ENCODE measurements at places on chromosomes 4 and X.

- no peak for DNase-seq
These were observed 915 bp downstream of the CPZ start for GRCh38 chr4:8593264-8594096.

- DNase-seq, result no peak
These were observed 86.5 kb downstream of the ADRA2C start for GRCh38 chr4:3852711-3853110.

GRCh38 chr4:11548597-11549082 lies 119.9 kb upstream of the HS3ST1 start:
- DNase-seq, result peak; percentile 11

DNA sequence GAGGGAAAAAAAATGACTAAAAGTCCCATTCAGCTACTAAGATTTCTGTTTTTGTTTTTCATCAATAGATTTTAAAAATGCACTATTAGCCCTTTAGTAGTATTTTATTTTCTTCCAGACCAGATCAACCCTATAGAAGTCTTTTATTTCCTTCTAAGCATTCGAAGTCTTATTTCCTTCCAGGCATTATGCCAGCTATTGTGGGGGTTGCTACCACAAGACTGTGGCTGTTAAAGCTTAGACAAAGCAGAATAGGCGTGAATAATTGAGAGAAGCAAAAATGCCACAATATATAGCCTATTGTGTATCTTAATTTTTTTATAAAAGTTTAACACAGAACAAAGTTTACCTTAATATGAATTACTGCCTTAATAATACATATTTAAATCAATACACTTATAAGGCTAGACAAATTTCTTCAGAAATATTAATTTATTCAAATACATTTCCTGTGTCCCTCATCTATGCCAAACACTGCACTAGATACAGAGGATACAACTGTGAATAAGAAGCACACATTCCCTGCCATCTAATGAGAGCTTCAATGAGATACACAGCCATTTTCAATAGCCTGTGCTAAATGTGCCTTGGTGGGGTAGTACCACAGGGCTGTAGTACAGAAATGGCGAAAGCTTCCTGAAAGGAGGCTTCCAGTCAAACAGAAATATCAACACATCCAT lies 33.1 kb downstream of the SLC10A7 start:
- no peak for DNase-seq

DNA sequence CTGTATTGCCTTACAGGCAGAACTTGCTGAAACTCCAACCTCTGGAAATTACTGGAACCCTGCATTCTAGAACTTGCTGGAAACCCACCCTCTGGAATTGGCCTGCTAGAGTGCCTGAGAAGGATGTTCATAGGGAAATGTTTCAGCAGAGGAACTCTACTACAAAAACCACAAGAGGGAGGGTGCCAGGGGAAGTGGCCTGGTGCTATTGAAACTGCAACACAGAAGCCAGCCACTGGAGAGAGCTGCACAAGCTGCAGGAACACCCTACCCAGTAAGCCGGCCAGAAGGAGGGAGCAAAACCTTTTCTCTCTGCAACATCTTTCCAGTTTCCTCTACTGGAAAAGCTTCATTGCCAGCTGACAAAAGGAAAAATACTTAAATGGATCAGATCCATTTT lies 2.5 kb upstream of the BRWD3 start:
- DNase-seq, result no peak

- DNase-seq, result no peak
These were observed 656.0 kb upstream of the HS3ST1 start for GRCh38 chr4:12084690-12085089.

GRCh38 chr4:53830511-53830910 lies 233.9 kb downstream of the CHIC2 start:
- no peak for DNase-seq

DNA sequence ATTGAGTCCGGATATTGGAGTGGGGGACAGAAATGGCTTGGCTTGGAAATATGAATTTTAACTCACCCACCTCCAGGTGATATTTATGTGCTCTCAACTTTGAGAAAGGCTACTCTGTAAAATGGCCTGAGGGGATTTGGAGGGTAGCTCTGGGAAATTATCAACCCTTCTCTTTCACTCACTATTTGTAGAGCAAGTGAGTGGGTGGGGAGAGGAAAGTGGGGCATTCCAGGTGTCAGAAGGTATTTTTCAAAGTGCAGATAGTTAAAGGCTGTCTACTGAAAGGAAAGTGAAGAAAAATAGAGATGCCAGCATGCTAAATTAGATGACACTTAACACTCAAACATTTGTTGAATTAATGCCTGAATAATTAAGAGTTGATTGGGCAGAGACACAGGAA lies 44.1 kb downstream of the TMEM164 start:
- DNase-seq, result no peak

All from activated CD4-positive, alpha-beta T cell treated with anti-CD3 and anti-CD28 coated beads, Interleukin-2, amount 50 U/mL, for 24 hours (primary cell).